ENCODE measurements at places on chromosomes 4 and X.

DNA sequence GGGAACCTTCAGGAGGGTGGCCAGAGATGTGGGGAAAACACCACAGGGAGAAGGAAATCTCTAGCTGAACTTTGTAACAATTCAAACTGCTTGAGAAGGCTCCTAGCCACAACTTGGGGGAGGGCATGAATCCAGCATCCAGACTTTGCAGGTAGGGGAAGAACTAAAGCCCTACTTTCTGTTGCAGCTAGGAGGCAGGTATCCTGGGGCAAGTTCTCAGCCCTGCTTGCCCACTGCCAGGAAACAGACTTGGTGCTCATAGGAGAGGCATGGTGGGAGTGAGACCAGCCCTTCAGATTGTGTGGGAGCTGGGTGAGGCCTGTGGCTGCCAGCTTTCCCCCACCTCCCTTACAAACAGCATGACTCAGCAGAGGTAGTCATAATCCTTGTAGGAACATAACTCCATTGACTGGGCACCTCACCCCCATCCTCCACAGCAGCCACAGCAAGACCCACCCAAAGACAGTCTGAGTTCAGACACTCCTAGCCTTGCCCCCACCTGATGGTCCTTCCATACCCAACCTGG, 209.5 kb upstream of the CPEB2 start:
- DNase-seq: no peak

DNA sequence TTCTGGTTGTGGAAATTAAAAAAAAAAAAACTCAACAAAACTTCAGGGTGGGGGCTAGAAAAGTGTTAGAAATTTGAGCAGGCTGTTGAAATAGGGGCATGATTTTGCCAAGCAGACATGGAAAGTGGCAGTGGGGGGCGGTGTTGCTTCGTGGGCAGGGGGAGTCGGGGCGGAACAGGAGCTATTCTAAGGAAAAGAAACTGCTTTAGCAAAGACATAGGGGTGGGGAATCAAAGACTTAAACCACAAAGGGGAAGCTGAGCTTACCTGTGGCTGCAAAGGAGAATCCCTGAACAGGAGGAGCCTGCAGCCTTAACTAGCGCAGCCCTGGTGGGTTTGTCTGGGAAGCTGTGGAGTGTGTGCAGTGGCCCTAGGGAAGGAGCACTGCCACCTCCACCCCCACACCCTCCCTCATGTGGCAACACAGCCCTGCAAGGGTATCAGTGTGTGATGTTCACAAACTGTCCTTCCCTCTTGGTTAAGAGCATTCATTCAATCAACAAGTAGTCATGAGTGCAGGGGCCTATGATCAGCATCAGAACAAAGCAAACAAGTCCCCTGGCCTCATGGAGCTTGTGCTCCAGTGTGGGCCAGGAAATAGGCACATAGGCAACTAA, 20.5 kb downstream of the SEL1L3 start:
- no peak for DNase-seq

DNA sequence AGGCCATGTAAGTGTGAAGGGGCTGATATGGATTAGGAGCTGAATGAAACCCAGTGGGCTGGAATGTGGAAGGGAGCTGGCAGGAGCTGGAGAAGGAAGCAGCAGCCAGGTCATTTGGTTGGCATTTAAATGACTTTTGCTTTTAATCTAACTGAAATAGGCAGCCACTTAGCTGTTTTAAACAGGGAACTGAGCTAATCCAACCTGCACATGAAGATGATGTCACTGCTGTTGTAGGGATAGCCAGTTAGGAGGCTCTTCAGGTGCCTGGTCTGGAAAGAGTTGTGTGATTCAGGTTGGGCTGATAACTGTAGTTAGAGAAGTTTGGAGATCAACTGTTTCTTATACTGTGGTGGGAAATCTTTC, 122.4 kb downstream of the PALLD start:
- no peak for DNase-seq

- DNase-seq: no peak
Measured at GRCh38 chr4:153527690-153528089, 61.5 kb downstream of the TMEM131L start.

- no peak for DNase-seq
Measured at GRCh38 chr4:98653890-98654867, 4.2 kb downstream of the TSPAN5 start.

DNA sequence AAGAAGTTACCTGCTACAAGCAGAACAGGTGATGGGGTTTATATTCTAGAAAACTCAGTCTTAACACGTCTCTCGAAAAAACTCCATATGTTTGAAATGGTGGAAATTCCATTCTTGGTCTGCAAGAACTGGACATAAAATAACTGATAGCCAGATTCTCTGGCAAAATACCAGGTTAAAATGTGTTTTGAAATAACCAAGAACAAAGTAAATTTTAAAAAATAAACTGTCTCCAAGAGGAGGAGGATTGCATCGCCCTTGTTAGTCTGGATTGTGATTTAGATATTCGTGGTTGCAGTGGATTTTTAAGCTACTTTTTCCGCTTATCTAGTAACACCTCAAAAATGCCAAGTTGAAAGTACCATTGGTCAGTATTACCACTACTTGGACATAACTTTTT, 40.8 kb downstream of the CENPU start:
- no peak for DNase-seq

- DNase-seq: no peak
Measured at GRCh38 chr4:173509036-173510001, 20.7 kb downstream of the HAND2 start.

GRCh38 chr4:102678695-102679335, 82.0 kb downstream of the MANBA start:
- DNase-seq: peak; percentile 1

- no peak for DNase-seq
Measured at GRCh38 chr4:184232202-184232601, 14.5 kb upstream of the ENPP6 start.

GRCh38 chrX:67604979-67605703, 61.3 kb downstream of the AR start:
- DNase-seq: no peak

DNA sequence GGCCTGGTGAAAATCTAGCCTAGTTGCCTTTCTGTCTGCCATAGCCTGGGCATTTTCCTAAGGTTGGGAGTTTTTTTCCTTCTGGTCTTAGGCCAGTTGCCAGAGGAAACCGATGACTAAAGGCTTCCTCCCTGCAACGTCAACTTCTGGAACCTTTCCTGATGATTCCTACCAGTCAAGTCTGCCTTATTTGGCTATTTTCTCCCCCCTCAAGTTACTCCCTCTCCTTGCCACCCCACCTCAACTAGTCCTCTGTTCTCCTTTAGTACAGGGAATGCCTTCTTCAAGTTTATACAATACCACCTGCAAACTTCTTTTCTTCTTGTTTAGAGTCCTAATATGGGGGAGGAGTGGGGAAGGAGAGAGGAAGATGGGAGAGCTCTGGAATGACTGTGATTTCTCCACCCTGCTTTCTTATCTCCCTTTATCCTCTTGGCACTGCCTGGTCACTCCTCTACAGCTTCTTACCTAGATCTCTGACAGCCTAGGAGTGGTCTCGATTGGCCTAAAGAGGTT, 10.6 kb downstream of the MSN start:
- peak; percentile 6 for DNase-seq

- DNase-seq: no peak
Measured at GRCh38 chrX:7606039-7606652, 236.8 kb upstream of the VCX start.

All from LNCaP clone FGC (cell line).